Fibroblast of skin of scalp (primary cell): ENCODE measurements at places on chromosomes 13 and 19.

DNA sequence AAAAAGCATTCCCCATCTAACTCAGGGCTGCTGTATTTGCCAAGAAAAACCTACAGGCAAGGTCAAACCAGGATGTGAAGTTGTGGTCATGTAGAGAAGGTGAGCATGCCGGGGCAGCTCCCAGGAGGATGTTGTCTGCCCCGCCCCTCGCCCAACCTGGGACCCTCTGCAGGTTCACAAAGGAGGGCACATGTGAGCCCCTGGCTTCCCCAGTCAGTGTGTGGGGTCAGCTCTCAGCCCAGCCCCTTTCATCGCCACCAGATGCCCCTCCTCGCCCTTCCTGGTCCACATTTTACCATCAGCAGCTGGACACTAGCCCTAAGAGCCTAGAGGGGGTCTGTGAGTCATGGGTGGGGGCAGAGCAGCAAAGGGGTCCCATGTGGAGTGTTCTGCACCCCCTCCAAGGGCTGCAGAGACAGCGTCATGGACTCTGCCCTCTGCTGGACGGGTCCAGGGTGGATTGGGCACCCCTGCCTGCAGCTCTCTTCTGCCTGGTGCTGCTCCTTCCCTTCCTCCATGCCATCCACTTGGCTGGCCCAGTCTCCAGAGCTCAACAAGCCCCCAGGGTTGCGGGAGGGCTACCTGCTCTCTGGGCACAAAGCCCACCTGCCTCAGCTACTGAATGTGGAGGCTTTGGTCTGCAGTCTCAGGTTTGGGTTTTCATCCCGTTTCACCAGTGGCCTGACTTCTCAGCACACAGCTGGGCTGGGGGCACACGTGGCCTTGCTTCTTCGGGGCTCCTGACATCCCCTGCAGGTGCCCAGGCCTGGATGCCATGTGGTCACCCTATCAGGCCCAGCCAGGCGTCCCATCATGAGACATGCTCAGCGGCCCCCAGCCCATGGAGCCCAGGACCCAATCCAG is 3.7 kb downstream of the PLEKHF1 start:
- no peak for DNase-seq

DNA sequence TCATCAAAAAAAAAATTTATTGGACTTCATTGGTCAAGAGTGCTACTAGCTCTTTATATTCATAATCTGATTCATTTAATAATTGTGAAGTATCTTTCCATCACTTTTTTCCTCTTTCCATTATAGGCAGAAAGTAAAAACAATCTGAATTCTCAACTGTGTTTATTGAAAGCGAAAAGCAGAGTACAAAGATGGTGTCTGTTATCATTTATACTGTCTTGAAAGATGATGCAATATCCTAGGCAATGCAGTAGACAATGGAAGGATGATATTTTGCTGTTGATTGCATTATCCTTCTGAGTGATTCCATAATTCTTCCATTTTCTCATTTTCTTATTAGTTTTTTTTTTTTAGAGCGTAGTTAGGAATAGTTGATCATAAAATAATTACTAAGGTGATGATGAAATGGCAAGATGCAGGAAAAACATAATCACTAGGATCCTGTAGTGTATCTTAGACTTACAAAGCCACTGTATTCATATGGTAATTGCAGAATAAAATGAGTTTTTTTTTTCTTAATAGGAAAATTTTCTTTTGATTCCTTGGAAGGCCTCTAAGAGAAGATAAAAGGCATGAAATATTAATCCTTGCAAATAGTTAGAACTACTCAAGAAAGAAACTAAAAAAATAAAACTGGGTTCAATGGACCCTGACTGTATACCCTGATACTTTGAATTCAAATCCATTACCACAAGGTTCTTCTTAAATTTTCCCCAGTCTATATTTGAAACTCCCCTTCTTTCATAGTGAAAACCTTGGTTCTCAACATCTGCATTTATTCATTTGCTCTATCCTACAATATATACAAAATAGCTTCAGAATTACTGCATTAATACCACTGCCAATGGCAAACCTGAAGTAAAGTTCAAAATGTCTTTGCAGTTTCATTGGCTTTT is 11.6 kb downstream of the URI1 start:
- peak; percentile 22 for DNase-seq

DNA sequence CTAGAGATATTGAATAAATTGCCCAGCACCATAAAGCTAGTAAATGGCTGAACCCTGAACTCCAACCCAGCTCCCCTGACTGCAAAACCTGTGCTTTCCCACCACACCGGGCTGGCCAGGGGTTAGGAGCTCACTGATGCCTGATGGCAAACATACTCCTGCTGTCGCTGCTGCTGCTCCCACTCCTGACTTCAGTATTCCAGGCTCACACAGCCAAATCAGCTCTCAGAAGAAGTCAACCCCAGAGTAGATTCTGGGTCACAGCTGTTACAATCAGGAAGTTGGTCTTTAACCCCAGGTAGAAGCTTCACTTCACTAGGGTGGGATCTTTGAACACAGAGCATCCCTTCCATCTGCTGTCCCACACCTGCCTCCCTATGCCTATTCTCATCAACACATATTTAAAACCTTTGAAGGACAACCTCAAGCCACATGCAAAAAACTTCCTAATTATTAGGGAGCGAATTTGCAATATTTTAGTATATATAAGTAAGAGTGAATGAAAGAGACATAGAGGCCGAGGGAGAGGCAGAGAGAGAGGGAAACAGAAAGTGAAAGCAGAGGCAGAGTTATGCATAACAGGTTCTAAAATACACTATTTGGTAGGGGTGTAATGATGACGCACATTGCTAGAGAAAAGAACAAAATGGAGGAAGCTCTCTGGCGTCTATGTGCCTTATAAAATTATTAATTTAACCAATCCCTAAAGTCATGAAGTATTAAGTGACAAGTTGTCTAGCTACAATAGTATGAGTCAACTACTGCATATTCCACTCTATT is 99.4 kb upstream of the SERP2 start:
- peak; percentile 43 for DNase-seq

DNA sequence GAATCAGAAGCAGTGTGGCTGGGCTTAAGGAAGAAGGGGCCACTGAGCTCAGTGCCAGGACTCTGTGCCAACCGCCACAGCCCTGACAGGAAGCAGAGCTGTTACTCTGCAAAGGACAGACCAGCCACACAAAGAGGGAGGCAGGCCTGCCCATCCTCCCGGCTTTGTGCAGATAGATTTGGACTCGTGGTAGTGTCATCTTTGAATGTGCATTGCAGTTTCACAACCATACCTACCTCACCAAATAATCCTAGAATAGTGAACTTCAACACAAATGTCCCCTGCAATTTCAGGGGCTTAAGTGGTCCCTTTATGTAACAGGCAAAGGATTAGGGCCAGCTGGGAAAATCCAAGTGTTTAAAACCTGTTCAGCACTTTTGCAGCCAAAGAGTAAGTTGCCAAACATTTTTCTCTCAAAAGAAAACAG is 55.1 kb upstream of the CLDN10 start:
- DNase-seq: no peak

GRCh38 chr13:77374786-77375185 is 47.9 kb upstream of the MYCBP2 start:
- no peak for DNase-seq

DNA sequence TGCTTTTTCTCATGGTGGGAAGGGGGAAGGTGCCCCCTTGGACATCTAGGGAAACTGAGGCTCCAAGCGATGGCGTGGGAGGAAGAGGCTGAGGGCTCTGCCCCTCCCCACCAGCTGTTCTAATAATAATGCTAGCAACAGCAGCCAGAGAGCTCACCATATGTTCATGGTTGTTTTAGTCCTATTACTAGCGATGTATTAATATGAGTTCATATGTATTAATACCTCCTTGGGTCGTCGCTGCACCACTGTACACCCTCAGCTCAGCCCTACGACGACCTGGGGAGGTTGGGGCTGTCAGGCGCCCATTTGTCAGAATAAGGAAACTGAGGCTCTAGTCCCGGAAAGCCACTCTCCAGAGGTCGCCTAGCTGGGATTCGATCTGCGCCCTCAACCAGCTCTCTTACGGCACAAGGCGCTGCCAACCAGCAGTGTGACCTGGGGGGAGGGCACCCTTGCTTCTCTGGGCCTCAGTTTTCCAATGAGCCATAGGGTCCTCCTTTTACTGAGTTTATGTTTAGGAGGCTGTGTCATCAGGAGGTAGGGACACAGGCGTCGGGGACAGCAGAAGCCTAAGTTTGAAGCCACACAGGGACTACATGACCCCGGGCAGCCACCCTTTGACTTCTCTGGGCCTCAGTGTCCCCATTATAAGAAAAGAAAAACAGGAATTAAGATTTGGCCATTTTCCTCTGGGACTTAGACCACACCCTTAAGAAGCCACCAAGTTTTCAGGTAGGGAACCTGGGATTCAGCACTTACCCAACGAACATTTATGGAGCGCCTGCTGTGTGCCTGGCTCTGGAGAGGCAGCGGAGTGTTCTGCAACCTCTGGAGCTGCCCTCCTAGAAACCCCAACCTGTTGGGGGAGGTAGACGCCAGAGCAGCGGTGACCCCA is 664 bp downstream of the MAST3 start:
- DNase-seq: no peak

DNA sequence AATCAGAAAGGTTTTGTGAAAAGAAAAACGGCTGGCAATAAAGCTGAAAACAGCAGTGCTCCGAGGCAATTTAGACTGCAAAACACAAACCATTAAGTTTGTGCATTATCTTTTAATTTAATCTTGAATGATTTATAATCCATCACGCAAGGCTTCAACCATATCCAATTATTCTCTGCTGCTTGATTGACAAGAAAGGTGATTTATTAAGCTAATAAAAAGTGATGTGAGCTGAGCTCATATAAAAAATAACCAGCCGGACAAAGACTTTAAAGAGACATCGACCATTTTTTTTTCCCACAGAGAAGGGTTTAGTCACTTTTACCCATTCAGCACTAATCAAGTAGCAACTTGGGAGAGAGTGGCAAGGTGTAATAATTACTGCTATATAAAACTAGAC is 33.6 kb downstream of the TSHZ3 start:
- DNase-seq: no peak

GRCh38 chr13:81888855-81889254 is 1547.9 kb upstream of the SPRY2 start:
- no peak for DNase-seq

- no peak for DNase-seq
These were observed 13.6 kb upstream of the GALP start for GRCh38 chr19:56162258-56162657.

DNA sequence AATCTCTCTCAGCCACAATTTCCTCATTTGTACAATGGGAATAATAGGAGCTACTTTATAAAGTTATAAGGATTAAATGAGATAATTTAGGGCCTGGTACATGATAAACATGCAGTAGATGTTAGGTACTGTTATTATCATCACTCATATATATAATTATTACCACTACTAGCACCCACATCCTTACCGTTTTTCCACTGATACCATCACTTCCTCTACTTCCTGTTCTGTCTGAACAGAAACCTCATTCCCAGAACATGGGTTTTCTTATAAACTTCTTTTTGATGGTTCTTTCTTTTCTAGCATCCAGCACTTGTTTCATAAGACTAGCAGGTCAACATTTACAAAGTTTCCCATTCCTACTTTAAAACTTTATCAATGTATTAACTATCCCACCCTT is 6.3 kb downstream of the CDADC1 start:
- DNase-seq: no peak

- no peak for DNase-seq
These were observed 60.1 kb upstream of the PEG3 start for GRCh38 chr19:56900573-56901097.

GRCh38 chr19:16342002-16342715 is 17.5 kb downstream of the KLF2 start:
- no peak for DNase-seq

DNA sequence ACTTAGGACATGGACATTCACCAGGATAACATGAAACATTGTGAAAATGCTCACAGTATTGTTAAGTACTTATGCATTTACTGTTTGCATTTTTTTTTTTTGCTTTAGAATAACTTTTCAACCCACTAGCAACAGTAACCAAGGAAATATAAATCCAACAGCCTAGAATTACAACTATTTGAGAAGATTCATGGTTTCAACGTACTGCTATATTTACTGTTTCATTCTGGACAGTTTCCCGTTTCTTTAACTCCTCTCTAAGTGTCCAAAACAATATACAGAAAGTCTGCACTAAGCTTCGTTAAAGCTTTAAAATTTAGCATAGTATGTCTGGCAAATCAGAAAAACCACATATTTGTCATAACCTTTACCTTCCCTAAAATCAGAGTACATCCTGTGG is 2.7 kb downstream of the SMAD9 start:
- DNase-seq: peak; percentile 7

- no peak for DNase-seq
These were observed 34.5 kb downstream of the C13orf46 start for GRCh38 chr13:113939129-113939943.

GRCh38 chr13:46893798-46894560 is 2.9 kb downstream of the HTR2A start:
- DNase-seq: peak; percentile 64

- DNase-seq: peak; percentile 85
These were observed 22.8 kb upstream of the NDUFS7 start for GRCh38 chr19:1360818-1361461.
